Activated naive CD8-positive, alpha-beta T cell treated with anti-CD3 and anti-CD28 coated beads for 36 hours (primary cell): ENCODE measurements at places on chromosomes 1 and 21. TPM values are rescaled to one million over a fixed set of nuclear protein-coding genes. Genes with fewer than 3 reads are reported as not detected.

Gene NFASC
- total RNA-seq: 0.37 TPM

Gene ABCB10
- 36.8 TPM for total RNA-seq

Gene SLC6A9
- 13.5 TPM for total RNA-seq

Gene MFSD2A
- 22.3 TPM for total RNA-seq

Gene PODN
- total RNA-seq: not detected

Gene IFNLR1
- total RNA-seq: 7.3 TPM

Gene NME7
- 18.9 TPM for total RNA-seq

Gene RGL1
- total RNA-seq: 1.7 TPM

Gene FCER1G
- total RNA-seq: 3.0 TPM

Gene DESI2
- total RNA-seq: 33.8 TPM

Gene MAP10
- 2.2 TPM for total RNA-seq

Gene DMBX1
- not detected for total RNA-seq

Gene KRTAP27-1
- not detected for total RNA-seq

Gene OLIG1
- 0.21 TPM for total RNA-seq

Gene TEX38
- total RNA-seq: not detected

Gene PLPPR4
- not detected for total RNA-seq

Gene LRRC7
- not detected for total RNA-seq

Gene PTPRC
- total RNA-seq: 422 TPM

Gene KLF17
- not detected for total RNA-seq

Gene BLACAT1
- 0.19 TPM for total RNA-seq

Gene FAM72D
- 17.7 TPM for total RNA-seq

Gene TMCO4
- total RNA-seq: 12.5 TPM

Gene SPRR1B
- not detected for total RNA-seq

Gene SERPINC1
- total RNA-seq: not detected
